ENCODE measurements at places on chromosomes 11 and 22.

DNA sequence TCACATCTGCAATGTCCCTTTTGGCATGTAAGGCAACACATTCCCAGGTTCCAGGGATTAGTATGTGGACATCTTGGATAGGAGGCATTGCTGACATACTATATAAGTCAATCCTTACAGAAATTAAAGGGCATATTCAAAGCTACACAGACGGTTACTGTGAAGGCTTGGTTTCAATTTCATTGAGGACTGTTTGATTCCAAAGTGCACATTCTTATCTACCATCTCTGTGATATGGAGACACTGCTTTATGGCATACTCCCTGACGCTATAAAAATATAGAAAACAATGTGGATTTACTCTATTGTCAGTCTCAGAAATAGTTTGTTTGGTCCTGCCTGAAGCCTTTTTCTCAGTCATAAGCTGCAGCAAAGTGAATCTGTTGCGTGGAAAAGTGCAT is 1486.7 kb downstream of the FAM181B start:
- DNase-seq, result no peak

- DNase-seq, result no peak
Observed at GRCh38 chr22:42907404-42908373, 50.6 kb upstream of the ARFGAP3 start.

DNA sequence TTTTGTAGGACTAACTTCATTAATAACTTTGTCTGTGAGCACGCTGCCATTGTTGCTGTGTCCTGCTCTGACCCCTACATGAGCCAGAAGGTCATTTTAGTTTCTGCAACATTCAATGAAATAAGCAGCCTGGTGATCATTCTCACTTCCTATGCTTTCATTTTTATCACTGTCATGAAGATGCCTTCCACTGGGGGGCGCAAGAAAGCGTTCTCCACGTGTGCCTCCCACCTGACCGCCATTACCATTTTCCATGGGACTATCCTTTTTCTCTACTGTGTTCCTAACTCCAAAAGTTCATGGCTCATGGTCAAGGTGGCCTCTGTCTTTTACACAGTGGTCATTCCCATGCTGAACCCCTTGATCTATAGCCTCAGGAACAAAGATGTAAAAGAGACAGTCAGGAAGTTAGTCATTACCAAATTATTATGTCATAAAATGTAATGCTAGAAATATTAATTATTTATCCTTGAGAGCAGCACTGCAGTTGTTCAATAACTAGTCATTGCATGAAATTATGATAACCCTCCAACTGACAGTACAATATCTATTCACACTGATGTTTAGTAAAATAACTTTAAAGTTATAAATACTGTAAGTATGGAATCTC is 46.4 kb upstream of the OR5D13 start:
- DNase-seq, result no peak

- no peak for DNase-seq
Observed at GRCh38 chr11:118287006-118287405, 17.5 kb upstream of the CD3E start.

GRCh38 chr11:96257972-96258934 is 84.7 kb downstream of the MAML2 start:
- DNase-seq, result peak; percentile 37

- DNase-seq, result no peak
Observed at GRCh38 chr22:27094633-27095308, 437.4 kb downstream of the MIAT start.

GRCh38 chr11:18078909-18079308 is 27.0 kb downstream of the SAAL1 start:
- no peak for DNase-seq

DNA sequence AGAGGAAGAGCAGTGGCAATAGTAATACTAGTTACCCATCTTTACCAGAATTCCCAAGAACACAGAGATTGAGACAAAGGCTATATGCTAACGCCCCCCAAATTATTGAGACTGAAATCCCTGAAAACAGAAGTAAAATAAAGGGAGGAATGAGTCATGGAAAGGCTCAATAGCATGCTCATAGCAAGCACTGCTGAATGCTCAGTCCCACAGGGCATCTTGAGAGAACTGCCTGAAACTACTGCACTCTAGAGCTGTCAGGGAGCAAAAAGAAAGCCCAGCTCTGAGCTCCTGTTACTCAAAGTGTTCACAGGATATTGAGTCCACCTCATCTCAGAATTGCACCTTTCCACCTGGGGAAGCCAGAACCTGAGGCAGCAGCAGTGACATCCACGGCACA is 44.1 kb upstream of the FIBIN start:
- DNase-seq, result no peak

GRCh38 chr11:93719310-93719709 is 22.0 kb downstream of the TAF1D start:
- no peak for DNase-seq

GRCh38 chr22:47048123-47049077 is 285.9 kb downstream of the TBC1D22A start:
- DNase-seq, result no peak

Measured in CD4-positive, alpha-beta T cell (primary cell).